ENCODE measurements at places on chromosomes 11 and 22.

DNA sequence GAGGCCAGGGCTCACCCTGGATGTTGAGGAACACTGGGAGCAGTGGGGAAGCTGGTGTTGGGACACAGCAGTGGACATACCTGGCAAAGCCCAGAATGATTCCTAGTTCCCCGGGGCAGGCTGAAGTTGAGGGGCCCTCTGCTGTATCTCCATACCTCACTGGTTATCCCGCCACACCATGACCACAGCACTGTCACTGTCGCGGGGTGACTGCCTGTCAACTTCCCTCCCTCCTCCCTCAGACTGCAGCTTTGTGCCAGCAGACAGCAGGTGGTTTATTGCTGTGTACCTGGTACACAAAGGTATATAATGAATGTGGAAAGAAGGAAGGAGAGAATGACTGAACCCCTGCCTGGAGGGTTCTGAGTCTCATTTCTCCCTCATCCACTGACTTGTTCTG lies 318.7 kb downstream of the TMEM135 start:
- no peak for DNase-seq

- no peak for DNase-seq
Measured at GRCh38 chr11:16784097-16784496, 45.6 kb downstream of the C11orf58 start.

GRCh38 chr11:1502168-1502953 lies 15.8 kb upstream of the MOB2 start:
- no peak for DNase-seq

- DNase-seq, result no peak
Measured at GRCh38 chr11:44236296-44236695, 73.6 kb downstream of the ALX4 start.

- DNase-seq, result no peak
Measured at GRCh38 chr11:106082096-106082495, 4.6 kb downstream of the AASDHPPT start.

DNA sequence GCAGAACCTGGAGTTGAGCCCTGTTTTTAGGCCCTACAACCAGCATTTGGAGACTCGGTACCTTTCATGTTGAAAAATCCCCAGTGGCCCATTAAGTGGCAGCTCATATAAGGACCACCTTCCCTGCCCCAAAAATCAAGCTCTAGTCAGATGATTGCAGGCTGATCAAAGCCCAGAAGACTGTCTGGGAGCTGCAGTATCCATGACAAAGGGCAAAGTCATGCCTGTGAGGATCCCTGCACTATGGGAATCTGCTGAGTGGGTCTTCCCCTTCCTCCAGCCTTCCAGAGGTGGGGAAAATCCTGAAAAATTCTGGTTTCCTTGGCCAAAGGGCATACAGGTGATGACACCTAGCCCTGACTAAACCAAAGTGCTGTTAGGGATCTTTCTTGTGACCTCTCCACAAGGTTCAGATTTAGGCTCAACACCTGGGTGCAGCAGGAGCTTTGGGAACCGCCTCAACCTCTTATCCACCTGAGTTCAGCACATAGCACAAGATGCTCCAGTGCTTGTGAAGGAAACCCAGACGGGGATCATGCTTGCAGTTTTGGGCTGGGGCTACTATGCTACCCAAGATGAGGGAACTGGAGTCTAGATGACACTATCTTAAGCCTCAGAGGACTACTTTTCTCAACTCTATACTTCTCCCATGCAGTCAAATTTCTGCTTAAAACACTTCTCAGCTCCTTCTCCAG lies 1.2 kb upstream of the TRIM3 start:
- DNase-seq, result no peak

DNA sequence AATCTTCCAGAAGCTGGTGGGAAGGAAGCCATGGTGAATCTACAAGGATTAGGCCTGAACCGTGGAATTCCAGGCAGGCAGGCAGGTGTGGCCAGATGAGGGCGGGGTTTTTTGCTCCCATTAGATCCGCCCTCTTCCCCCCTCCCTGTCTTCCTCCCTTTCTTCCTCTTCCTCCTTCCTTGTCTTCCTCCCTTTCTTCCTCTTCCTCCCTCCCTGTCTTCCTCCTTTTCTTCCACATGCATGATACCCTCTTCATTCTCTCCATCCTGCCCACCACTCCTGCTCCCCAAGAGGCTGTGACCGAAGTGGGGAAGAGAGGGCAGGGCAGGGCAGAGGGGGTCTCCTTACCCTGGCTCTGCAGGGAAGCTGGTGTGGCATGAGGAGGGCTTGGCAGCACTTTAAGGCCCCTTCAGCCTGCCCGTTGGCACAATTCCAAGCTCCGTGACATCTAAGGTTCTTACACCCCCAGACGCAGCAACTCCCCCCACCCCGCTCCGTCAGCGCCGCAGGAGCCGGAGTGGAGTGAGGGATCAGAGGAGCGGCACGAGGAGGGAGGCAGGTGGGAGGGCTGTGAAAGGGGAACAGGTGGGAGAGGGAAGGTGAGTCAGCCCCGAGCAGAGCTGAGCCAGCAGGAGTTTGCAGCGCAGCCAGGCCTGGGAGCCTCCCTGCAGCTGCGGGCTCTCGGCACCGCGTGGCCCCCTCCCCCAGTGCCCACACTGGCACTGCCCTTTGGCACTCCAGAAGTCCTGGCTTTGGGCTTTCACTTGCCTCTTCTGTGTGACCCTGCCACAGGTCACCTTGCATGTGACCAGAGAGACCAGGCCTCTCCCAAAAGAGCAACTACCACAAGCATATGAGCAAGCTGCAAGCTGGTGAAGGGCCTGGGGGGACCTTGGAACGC lies 32.1 kb downstream of the KCNJ4 start:
- no peak for DNase-seq
